Activated naive CD4-positive, alpha-beta T cell treated with anti-CD3 and anti-CD28 coated beads, Interleukin-2, amount 50 U/mL, for 72 hours (primary cell): ENCODE measurements at places on chromosomes 7 and 10. TPM values are rescaled to one million over a fixed set of nuclear protein-coding genes. Genes with fewer than 3 reads are reported as not detected.

Gene CSTF2T
- total RNA-seq: 31.9 TPM

GRCh38 chr10:99975942-99976809 lies 33.6 kb downstream of the DNMBP start:
- DNase-seq: no peak

Gene LIPM
- total RNA-seq: not detected

GRCh38 chr10:33117230-33117629 lies 159.2 kb upstream of the ITGB1 start:
- no peak for DNase-seq

- no peak for DNase-seq
Measured at GRCh38 chr7:11297126-11297625, 323.5 kb downstream of the PHF14 start.

DNA sequence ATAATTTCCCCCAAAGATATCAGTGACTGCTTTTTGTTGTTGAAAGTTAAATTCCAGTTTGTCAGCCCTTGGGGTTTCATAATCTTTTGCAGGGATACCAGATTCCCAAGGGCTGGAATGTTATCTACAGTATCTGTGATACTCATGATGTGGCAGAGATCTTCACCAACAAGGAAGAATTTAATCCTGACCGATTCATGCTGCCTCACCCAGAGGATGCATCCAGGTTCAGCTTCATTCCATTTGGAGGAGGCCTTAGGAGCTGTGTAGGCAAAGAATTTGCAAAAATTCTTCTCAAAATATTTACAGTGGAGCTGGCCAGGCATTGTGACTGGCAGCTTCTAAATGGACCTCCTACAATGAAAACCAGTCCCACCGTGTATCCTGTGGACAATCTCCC lies 3.2 kb downstream of the CYP26A1 start:
- no peak for DNase-seq

DNA sequence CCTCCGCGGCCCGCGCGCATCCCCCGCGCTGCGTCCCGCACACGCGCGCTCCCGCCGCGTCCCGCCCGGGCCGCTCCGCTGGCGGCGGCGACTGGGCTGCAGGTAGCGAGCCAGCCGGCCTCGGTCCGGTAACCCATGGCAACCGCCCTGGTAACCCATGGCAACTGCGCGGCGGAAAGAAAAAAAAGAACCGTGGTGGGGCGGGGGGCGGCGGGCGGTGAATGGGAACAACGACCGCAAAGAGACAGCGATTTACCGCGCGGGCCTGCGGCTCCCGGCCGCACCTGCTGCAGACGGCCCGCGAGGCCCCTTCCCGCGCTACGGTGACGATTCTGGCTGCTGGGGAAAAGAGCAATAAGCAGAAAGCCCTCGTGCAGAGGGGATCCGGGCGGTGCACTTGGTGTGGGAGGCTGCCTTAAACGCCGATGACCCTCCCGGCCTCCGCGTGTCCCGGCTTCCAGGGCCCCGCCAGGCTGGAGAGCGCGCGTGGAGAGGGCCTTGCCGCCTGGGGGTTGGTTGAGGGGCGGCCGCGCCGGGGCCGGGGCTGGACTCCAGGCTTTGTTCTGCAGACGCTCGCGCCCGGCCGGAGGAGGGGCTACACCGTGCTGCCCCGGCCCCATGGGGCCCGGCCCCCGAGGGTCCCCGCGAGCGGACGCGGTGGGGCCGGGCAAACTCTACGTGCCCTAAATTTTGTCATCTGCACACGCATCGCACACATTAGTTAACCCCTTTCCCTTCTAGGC lies 84.7 kb downstream of the SNX10 start:
- DNase-seq: no peak

DNA sequence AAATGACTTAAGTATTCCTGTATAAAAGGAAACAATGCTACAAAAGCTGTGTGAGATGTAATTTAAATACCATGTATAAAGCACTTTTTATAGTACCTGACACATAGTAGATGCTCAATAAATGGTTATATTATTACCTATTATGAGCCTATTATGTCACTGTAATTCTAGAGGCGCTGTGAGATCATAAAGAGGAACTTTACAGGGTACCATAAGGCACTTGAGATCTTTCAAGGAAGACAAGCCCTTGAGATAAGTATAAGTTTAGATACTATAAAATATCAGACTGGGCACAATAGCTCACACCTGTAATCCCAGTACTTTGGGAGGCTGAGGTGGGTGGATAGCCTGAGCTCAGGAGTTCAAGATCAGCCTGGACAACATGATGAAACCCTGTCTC lies 38.3 kb downstream of the PTTG1IP2 start:
- no peak for DNase-seq

DNA sequence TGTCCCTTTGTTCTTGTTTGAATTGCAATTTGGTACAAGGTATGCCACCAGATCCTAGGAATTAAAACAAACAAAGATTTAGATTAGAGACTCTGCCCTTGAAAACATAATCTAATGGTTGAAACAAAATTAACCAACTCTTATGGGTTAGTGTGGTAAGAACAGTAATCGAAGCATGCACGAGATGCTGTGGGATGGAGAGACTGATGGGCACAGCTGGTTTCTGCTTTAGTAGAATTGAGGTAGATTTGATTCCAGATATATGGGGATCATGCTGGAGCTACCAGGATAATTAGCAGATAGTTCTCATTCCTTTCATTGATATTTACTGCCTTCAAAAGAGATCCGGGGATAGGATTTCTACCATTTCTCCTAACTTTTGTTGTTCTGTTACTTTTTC lies 20.4 kb upstream of the SEMA4G start:
- DNase-seq: no peak

GRCh38 chr7:483656-484355 lies 35.8 kb downstream of the PDGFA start:
- no peak for DNase-seq

Gene PUS7
- 32.3 TPM for total RNA-seq

DNA sequence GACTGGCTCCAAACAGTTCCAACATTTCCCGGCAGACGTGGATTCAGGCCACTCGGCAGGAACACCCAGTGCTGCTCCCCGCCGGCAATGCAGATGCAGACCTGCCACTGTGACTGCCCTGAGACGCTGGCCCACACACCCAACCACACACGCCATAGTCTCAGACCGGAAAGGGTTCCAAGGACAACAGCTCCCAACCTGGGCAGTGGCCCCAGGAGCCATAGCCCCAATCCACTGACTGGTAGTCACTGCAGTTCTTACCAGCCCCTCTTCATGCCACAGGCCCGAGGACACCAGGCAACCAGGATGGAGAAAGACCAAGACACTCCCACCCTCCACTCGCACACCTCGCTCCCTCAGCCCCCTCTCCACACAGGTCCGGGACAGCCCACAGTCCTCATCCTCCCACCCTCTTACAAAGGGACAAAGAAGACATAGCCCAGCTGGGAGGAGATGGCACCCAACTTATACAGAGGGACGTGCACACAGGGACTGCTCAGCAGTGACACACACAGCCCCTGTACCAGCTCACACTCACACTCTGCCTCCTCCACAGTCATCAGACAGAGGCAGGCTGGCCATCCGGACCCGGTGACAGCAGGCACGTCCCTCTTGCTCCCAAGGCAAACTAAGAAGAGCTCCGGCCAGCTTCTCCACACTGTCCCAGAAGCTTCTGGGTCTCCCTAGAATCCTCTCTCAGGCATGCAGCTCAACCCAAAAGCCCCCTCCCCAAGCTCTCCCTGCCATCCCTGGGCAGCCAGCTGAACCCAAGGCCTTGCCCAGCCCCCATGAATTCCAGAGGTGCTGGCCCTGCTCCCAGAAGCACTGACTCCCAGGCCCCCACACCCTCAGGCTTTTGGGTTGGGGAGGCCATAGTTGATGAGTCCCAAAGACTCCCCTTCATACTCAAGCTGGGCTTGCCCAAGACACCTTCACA lies 24.8 kb downstream of the KCNH2 start:
- no peak for DNase-seq

Gene CPN1
- not detected for total RNA-seq

DNA sequence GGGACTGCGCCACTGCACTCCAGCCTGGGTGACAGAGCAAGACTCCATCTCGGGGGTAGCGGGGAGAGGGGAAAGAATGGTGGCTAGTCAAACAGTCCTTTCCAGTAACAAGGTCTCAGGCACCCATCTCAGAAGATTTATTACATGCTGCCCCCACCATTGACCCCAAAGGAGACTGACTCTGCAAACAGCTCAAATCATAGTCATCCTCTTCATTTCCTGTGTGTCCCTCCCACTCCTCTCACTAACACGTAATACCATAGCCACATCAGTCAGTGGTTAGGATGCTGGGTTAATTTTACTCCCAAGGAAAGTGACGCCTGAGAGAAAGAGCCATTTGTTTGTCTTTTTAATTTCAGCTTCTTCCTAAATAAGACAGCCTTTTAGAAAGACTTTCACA lies 56.6 kb upstream of the BET1 start:
- no peak for DNase-seq
